Left ventricle myocardium inferior (tissue), 1 donor: ENCODE measurements at places on chromosomes 6 and 20.

DNA sequence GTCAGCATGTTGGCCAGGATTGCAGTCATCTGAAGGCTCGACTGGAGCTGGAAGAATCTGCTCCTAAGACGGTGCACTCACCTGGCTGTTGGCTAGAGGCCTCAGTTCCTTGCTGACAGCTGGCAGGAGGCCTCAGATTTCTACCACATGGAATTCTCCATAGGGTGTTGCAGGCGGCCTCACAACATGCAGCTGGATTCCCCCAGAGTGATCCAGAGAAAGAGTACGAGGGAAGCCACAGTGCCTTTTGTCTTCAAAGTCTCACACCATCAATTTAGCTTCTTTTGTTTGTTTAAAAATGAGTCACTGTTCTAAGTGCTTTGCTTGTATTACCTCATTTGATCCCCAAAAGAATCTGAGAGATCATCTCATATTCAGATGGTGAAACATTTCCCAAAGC, 65.5 kb upstream of the FYN start:
- no peaks in the 10 kb centered on the region for H3K27me3 ChIP-seq
- no peaks in the 10 kb centered on the region for H3K4me1 ChIP-seq
- no peak for DNase-seq
- H3K4me3 ChIP-seq: no peak overlapping the region

- peak overlapping the region; percentile 66 for H3K27ac ChIP-seq
- H3K36me3 ChIP-seq: no peaks in the 10 kb centered on the region
- no peaks in the 10 kb centered on the region for H3K4me1 ChIP-seq
- peak; percentile 69 for DNase-seq
- peaks cover 28% of the 10 kb centered on the region for H3K27me3 ChIP-seq
- no peak overlapping the region for H3K4me3 ChIP-seq
Observed at GRCh38 chr20:51366155-51366886, 176.2 kb downstream of the NFATC2 start.

- no peaks in the 10 kb centered on the region for H3K36me3 ChIP-seq
- no peak for DNase-seq
- H3K4me1 ChIP-seq: no peaks in the 10 kb centered on the region
- no peak overlapping the region for H3K4me3 ChIP-seq
Observed at GRCh38 chr6:141510803-141511202, 621.9 kb upstream of the GJE1 start.

DNA sequence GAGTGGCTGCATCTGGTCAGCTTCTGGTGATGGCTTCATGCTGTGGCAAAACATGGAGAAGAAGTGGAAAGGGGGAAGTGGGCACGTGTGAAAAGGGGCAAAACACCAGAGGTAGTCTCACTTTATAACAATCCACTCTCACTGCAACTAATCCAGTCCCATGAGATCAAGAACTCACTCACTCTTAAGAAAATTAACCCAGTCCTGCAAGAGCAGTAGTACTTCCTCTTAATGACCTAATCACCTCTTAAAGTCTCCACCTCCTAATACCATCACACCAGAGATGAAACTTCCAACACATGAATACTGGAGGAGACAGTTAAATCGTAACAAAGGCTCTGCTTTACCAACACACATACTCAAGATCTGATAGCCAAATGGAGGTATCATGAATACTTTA, 152.6 kb downstream of the THEMIS start:
- H3K36me3 ChIP-seq: no peaks in the 10 kb centered on the region
- no peaks in the 10 kb centered on the region for H3K4me1 ChIP-seq
- H3K27ac ChIP-seq: no peak overlapping the region

- H3K27ac ChIP-seq: no peak overlapping the region
- no peak for DNase-seq
- peaks cover 71% of the 10 kb centered on the region for H3K27me3 ChIP-seq
- no peaks in the 10 kb centered on the region for H3K36me3 ChIP-seq
Observed at GRCh38 chr6:33906439-33906838, 102.6 kb upstream of the MLN start.

GRCh38 chr6:1018041-1018440, 293.9 kb upstream of the FOXQ1 start:
- no peaks in the 10 kb centered on the region for H3K4me1 ChIP-seq
- peaks cover 43% of the 10 kb centered on the region for H3K27me3 ChIP-seq
- no peak overlapping the region for H3K27ac ChIP-seq
- no peak for DNase-seq
- no peaks in the 10 kb centered on the region for H3K36me3 ChIP-seq

GRCh38 chr20:38825901-38826625, 20.6 kb downstream of the PPP1R16B start:
- peaks cover 81% of the 10 kb centered on the region for H3K4me1 ChIP-seq
- H3K4me3 ChIP-seq: no peak overlapping the region
- H3K27me3 ChIP-seq: peaks cover 30% of the 10 kb centered on the region

DNA sequence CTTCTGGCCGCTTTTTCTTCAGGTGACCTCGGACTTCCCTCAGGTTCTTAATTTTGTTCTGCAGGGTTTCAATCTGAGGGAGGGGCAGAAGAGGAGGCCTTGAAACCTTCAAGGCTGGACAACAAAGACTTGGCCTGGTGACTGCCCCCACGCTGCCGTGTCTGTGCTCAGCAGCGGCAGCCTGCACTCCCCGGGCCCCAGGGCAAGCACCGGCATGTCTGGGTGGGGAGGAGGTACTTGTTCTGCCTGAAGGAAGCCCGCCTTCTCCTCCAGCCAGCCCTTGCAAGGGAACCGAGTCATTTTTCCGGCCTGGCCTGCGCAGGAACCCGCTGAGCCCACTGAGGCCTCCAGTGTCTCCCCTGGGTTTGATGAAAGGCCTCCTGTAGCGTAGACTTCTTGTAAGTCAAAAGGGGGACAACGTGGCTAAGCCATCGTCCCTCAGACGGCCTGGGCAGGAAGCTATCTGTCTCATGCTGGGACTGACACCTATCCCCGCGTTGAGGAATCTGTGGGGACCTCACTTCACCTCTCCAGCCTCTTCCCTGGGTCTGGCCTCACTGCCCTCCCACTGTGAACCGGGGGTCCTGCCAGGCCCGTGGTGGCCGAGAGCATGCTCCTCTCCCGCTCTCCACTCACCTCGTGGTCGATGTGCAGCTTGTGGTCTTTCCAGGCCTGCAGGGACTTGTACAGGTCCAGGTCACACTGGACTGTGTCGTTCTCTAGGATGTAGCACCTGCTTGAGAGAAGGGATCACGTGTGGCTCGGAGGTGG, 119.9 kb downstream of the SULF2 start:
- DNase-seq: no peak
- no peak overlapping the region for H3K4me3 ChIP-seq
- H3K36me3 ChIP-seq: peaks cover 23% of the 10 kb centered on the region
- H3K4me1 ChIP-seq: peaks cover 24% of the 10 kb centered on the region
- H3K27ac ChIP-seq: no peak overlapping the region

DNA sequence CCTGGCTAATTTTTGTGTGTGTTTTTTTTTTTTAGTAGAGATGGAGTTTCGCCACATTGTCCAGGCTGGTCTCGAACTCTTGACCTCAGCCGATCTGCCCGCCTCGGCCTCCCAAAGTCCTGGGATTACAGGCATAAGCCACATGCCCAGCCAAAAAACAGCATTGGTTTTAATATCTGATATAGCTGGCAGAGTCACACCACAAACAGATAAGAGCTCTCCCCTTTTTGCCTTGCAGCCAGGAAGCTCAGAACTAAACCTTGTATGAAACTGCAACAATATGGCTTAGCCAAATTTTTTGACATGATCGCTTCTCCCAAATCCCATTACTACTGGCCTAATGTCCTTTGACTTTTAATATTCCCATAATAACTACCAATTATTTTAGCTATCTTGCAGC, 4.9 kb downstream of the ACOT8 start:
- H3K27me3 ChIP-seq: no peaks in the 10 kb centered on the region
- peaks cover 45% of the 10 kb centered on the region for H3K36me3 ChIP-seq
- H3K4me3 ChIP-seq: no peak overlapping the region
- DNase-seq: no peak

DNA sequence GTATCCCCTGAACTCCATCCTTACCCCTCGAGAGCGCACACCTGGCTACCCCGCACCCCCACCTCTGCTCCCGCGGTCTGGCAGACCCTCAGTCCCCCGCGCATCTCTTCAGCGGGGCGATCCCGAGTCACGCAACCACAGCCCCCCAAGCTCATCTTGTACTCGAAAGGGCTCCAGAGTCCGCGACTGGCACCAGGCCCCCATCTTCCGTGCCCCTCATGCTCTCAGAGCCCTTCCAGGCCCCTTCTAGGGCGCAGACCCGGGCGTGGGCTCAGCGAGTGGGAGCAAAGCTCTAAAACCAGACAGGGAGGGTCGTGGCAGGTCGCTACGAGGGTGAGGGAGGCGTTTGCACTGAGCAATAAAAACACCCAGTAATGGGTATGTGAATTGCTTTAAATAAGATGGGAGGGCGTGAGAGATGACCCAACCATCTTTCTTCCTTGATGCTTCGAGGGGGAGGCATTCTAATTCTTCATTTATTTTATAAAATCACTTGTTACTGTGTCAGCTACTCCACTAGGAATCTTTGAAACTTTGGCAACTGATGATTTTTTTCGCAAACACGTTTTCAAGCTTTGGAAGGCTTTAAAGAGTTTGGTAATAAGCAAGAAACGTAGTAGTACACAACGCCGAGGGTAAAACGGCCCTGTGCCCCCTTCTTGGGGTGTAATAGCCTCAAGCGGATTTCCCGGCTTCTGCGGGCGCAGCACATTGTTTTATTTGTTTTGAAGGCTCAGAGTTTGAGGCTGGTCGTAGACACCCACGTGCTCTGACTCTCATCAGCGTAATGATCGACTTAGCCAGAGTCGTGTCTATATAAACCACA, 42.6 kb upstream of the SUPT3H start:
- peaks cover 45% of the 10 kb centered on the region for H3K4me1 ChIP-seq
- no peak overlapping the region for H3K27ac ChIP-seq
- H3K4me3 ChIP-seq: peak overlapping the region; percentile 75
- no peaks in the 10 kb centered on the region for H3K36me3 ChIP-seq
- peak; percentile 13 for DNase-seq

- H3K36me3 ChIP-seq: no peaks in the 10 kb centered on the region
- H3K27ac ChIP-seq: no peak overlapping the region
- peaks cover 16% of the 10 kb centered on the region for H3K4me1 ChIP-seq
- H3K4me3 ChIP-seq: no peak overlapping the region
- DNase-seq: no peak
Observed at GRCh38 chr6:37794825-37795224, 24.7 kb upstream of the ZFAND3 start.

- peaks cover 10% of the 10 kb centered on the region for H3K27me3 ChIP-seq
- no peaks in the 10 kb centered on the region for H3K36me3 ChIP-seq
- no peak for DNase-seq
- no peaks in the 10 kb centered on the region for H3K4me1 ChIP-seq
Observed at GRCh38 chr20:49353348-49353747, 75.5 kb upstream of the ZNFX1 start.

- H3K4me3 ChIP-seq: no peak overlapping the region
- H3K27me3 ChIP-seq: no peaks in the 10 kb centered on the region
- DNase-seq: no peak
- H3K27ac ChIP-seq: no peak overlapping the region
- H3K36me3 ChIP-seq: no peaks in the 10 kb centered on the region
- no peaks in the 10 kb centered on the region for H3K4me1 ChIP-seq
Observed at GRCh38 chr6:80690551-80691131, 584.2 kb downstream of the BCKDHB start.

GRCh38 chr6:13165502-13166172, 162.7 kb downstream of the TBC1D7 start:
- no peak overlapping the region for H3K27ac ChIP-seq
- H3K27me3 ChIP-seq: no peaks in the 10 kb centered on the region
- peaks cover 6% of the 10 kb centered on the region for H3K36me3 ChIP-seq
- peaks cover 25% of the 10 kb centered on the region for H3K4me1 ChIP-seq

DNA sequence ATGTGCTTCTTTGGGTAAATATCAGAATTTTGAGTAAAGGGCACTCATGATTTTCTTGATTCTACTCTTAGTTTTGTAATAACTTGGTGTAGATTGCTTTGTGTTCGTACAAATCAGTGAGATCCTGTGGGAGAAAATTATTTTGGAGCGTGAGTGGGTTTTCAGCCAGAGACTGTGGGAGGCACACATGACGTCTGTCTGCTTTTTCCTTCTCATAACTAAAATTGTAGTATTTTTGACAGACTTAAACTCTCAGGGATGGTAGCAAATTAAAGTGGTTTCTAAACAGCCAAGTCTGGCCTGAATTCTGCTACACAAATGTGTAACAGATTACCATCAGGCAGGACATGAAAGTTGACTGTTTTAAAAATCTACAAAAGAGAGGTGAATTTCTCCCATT, 222.6 kb downstream of the OTOR start:
- H3K4me1 ChIP-seq: no peaks in the 10 kb centered on the region
- no peak for DNase-seq
- H3K4me3 ChIP-seq: no peak overlapping the region
- H3K27ac ChIP-seq: no peak overlapping the region

DNA sequence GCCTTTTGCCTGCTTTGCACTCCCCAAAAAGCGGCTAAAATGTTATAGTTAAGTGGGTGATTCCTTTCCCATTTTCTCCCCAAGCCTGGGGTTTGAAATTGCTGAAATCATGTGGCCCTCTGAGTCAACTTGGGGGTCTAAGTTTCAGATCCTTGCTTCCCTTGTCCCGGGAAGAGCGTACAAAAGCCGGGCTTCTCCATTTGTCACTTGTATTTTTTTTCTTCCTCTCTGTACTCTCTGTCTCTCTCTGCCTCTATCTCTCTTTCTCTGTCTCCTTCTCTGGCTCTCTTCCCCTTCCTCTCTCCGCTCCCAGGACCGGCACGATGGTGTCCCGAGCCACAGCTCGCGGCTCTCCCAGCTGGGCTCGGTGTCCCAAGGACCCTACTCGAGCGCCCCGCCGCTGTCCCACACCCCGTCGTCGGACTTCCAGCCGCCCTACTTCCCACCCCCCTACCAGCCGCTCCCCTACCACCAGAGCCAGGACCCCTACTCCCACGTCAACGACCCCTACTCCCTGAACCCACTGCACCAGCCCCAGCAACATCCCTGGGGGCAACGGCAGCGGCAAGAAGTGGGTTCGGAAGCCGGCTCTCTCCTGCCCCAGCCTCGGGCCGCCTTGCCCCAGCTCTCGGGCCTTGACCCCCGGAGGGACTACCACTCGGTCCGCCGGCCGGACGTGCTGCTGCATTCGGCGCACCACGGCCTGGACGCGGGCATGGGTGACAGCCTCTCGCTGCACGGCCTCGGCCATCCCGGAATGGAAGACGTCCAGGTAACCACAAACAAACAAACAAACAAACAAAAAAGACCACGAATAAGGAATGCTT, 4.6 kb downstream of the TFAP2B start:
- H3K4me1 ChIP-seq: peaks cover 14% of the 10 kb centered on the region
- no peaks in the 10 kb centered on the region for H3K36me3 ChIP-seq
- H3K4me3 ChIP-seq: no peak overlapping the region
- DNase-seq: no peak

GRCh38 chr20:9103955-9104354, 35.1 kb downstream of the PLCB4 start:
- H3K27me3 ChIP-seq: no peaks in the 10 kb centered on the region
- H3K4me3 ChIP-seq: no peak overlapping the region
- H3K27ac ChIP-seq: no peak overlapping the region
- peaks cover 13% of the 10 kb centered on the region for H3K4me1 ChIP-seq
- no peak for DNase-seq
